ENCODE measurements at places on chromosomes 12 and 14.

DNA sequence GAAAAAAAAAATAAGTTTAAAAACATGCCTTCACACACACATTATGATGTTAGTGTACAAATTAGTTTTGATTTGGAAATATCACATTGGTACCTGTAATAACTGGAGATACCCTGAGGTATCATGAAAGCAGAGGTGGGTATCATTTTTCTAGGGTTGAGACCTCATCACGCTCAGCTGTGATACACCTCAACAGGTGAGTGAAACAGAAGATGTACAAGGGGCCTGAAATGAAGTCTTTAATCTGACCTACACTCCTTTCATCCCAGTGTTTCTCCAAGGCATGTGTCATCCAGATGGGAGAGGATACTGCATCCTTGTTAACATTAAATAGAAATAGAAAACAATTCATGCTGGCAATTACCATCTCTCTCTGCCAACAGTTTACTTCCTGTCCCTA, 7.4 kb downstream of the BMP4 start:
- DNase-seq = no peak

GRCh38 chr14:67955261-67955660, 135.7 kb downstream of the RAD51B start:
- no peak for DNase-seq

- no peak for DNase-seq
These were observed 73.8 kb downstream of the SPRING1 start for GRCh38 chr12:116664085-116664484.

DNA sequence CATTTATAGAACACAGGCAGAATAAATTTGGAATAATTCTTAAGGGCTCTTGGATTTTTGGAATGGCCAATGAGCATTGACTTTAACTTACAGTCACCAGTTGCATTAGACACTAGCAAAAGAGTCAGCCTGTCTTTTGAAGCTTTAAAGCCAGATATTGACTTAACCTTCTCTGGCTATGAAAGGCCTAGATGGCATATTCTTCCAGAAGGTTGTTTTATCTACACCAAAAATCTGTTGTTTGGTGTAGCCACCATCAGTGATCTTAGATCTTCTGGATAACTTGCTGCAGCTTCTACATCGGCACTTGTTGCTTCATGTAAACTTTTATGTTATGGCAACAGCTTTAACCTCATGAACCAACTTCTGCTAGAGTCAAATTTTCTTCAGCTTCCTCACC, 10.4 kb downstream of the PCNX1 start:
- DNase-seq = no peak

DNA sequence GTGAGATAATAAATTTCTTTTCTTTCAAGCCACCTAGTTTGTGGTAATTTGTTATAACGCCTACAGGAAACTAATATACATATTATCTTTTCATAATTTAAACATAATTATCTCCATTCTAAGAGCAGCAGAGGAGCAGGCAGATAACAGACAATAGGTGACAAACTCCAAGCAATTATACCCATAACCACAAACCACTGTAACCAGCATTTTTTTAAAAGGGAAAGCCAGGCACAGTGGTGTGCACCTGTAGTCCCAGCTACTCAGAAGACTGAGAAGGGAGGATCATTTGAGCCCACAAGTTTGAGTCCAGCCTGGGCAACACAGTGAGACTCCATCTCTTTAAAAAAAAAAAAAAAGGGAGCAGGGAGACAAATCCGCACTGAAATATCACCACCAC, 54.9 kb downstream of the ATF7 start:
- DNase-seq = no peak

GRCh38 chr14:99156090-99156425, 115.9 kb downstream of the BCL11B start:
- no peak for DNase-seq

DNA sequence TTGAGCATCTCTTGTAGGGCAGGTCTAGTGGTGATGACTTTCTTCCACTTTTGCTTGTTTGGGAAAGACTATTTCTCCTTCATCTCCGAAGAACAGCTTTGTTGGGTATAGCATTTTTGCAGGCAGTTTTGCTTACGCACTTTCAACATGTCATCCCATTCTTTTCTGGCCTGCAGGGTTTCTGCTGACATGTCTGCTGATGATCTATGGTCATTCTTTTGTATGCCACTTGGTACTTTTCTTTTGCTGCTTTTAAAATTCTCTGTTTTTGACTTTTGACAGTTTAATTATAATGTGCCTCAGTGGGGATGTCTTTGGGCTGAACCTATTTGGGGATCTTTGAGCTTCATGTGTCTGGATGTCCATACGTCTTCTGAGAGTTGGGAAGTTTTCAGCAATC, 78.2 kb downstream of the PTHLH start:
- DNase-seq = no peak

DNA sequence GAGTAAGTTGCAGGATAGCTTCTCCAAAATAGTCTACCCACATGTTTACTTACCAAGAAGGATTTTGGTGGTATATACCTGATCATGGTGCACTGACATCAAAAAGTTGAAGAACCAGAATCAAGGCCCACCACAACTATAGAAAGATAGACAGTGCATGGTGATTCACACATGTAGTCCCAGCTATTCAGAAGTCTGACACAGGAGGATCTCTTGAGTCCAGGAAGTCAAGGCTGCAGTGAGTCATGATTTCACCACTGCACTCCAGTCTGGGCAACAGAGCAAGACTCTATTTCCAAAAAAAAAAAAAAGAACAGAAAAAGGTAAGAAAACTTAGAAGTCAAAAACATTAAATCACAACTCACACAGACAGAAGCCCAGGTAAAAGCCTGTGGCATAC, 422.2 kb upstream of the FOXG1 start:
- DNase-seq = no peak

- no peak for DNase-seq
These were observed 33.7 kb upstream of the TTC7B start for GRCh38 chr14:90849787-90850444.

DNA sequence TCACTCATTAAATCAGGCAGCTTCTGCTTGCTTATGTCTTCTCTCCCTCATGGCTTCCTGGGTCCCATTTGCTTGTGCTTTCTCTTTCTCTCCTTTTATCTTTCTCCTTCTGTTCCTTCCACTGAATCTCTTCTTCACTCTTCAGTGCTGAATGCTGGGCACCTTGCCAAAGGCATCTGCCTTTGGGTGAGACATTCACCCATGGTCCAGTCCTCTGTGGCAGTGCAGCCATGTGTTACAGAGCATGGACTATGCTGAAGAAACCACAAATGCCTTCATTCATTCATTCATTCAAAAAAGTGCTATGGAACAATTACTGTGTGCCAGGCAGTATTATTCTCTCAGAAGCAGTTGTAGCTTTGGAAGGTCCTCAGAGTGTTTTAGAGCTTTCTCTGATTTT, 344.4 kb upstream of the STXBP6 start:
- DNase-seq = no peak

- no peak for DNase-seq
These were observed 71.6 kb upstream of the KRAS start for GRCh38 chr12:25322351-25322750.

GRCh38 chr12:79689061-79689476, 1.7 kb downstream of the PAWR start:
- DNase-seq = no peak

- no peak for DNase-seq
These were observed 398.1 kb downstream of the NOVA1 start for GRCh38 chr14:26199590-26200370.

DNA sequence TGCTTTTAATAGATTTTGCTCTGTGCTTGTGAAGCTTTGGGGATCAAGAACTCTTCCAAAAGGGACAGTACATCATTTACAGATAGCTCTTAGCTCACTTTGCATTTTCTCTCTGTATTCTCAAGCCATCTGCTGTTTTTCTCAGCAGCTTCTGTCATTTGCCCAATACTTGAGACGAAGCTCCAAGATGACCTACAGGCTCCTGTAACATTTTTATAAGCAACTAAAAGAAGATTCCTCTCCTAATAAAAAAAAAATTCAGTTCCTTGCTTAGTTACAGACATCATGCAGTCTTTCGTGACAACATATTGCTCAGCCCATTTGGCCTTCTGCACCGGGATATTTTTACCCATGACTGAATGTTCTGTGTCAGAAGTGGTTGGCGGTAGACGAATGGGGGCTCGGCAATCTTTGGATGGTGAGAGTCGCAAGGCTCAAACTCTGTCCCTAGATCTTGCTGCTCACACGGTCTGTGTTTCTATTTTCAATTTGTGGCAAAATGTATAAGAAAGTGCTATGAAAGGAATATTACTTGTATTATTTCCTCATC, 215.6 kb downstream of the FSCB start:
- no peak for DNase-seq

DNA sequence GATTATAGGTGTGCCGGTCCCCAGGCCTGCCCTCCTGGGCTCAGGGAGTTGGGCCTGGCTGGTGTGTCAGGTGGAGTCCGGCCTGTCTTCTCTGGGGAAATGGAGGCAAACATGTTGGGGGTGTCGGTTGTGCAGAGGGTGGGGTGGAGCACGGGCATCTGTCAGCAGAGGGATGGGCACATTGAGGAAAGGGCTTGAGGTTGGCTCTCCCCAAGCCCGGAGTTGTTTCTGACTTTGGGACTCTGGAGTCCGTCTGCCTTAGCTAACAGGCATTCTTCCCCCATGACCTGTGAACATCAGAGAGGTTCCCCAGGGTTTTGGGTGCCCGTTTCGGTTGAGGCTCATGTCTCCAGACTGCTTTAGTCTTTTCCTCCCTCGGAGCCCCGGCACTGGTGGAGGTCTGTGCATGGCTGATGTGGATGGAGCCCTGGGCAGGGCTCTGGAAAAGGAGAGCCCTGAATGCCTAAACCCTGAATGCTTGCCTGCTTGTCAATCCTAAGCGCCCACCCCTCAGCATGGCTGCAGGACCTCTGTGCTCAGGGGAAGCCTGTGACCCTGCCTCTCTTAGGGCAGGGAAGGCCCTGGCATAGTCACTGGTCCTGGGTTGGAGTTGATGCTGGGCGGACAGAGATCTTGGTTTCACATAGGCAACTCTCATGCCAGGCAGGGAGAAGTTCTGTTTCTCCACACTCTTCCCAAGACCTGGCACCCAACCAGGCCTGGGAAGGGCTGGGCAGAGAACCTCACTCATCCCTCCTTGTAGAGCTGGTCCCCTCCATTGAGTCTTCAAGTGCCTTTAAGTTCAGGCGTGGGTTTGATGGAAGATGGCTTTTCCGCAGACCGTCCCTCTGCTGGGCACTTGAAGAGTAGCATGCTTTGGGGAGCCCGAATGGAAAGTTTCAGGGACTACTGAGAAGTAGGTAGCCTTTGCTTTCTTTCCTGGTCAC, 12.9 kb downstream of the NYNRIN start:
- DNase-seq = no peak

DNA sequence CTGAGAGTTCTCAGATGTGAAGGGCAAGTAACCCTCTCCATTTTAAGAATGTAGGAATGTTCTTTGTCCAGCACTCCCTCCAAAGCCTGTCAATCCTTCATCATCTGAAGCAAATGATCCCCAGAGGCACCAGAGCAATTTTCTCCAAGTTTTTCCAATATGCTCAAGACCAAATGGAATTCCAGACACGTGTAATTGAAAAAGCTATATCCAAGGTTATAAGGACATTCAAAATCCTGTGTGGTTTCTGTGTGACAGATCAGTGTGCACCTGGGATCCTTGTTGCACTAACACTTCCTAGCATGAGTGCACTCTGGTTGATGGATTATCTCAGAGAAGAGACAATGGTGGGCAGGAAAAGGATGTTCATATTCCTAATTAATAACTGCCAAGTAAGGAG, 65.6 kb upstream of the OVCH1 start:
- no peak for DNase-seq

- no peak for DNase-seq
These were observed 7.0 kb downstream of the PSMB11 start for GRCh38 chr14:23049011-23049410.

DNA sequence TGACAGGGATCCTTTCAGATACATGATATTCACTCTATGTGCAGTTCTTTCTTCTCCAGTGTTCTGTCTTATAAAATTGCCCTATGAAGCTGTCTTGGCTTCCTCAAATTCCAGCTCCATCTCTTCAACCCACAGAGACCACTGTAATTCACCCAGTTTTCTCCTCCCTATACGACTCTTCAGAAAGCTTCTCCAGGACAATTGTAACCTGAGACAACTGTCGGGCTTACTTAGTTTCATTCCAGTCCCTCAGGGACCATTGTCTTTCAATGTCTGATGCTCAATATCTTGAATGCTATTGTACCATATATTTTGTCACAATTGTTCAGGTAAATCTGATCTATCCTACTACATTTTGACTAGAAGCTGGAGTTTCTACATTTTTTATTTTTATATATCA, 345.3 kb downstream of the RPL10L start:
- no peak for DNase-seq

DNA sequence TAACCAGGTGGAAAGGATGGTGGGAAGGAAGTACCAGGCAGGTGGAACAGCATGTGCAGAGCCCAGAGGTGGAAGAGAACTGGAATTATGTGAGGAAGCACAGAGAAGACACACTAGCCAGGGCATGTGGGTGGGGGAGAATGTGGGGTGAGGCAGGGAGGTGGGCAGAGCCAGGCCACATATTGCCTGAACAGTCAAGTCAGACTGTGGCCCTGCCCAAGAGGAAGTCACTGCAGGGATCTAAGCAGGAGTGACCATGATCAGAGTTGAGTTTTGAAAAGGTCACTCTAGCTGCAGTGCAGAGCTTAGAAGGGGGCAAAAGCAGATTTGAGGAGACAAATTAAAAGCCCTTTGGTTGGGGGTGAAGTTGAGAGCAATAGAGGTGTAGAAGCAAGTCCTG, 114.0 kb upstream of the SLC38A2 start:
- no peak for DNase-seq

- no peak for DNase-seq
These were observed 152.7 kb upstream of the EEA1 start for GRCh38 chr12:93081810-93082165.
